ENCODE measurements at places on chromosomes 1 and 21.

GRCh38 chr1:64059556-64059955 lies 143.9 kb upstream of the UBE2U start:
- no peak for DNase-seq

GRCh38 chr1:42315500-42315899 lies 19.5 kb downstream of the FOXJ3 start:
- no peak for DNase-seq

DNA sequence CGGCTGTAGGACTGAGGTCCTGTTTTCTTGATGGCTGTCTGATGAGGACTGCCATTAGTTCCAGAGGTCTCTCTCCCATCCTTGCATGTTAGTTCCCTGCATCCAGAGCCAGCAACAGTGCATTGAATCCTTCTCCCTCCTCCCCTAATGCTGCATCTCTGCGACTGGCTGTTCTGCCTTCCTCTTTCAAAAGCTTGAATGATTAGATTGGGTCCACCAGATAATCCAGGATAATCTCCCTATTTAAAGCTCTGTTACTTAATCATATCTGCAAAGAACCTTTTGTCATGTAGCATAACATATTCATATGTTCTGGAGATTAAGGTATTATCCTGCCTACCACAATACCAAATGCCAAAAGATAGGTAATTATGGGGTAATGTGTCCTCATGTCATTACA lies 377.5 kb downstream of the GPATCH2 start:
- DNase-seq: peak; percentile 63

DNA sequence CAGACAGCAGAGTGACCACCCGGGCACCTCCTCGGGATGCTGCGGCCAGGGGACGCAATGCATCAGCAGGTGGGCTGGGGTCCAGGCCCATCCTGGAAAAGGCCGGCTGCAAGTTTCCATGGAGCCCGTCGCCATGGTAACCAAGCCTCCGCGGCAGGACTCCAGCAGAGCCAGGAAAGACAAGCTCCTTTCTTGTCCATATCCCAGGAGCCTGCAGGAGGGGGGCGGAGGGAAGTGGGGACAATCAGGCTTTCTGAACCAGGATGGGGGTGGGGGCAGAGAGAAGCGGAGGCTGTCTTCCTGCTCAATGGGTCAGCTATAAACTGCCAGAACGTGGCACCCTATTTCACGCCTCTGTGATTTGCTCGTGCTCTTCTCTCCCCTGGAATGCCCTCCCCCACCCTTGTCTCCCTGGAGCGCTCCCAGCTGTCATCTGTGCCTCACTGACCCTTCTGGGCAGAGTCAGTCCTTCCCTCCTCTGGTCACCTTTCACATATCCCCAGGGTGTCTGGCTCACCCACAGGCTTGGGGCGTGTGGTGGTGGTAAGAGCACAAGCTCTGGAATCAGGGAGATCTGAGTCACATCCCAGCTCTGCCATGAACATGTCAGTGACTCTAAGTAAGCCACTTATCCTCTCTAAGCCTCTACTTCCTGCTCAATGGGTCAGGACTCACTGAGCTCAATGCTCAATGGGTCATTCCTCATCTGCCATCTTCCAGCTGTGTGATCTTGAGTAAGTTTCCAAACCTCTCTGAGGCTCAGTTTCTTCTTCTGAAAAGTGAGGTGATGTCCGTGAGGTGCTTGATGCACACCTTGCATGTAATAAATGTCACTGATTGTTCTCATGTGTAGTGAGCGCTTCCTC lies 58.9 kb upstream of the LAPTM5 start:
- DNase-seq: peak; percentile 93

GRCh38 chr1:36557041-36558000 lies 74.6 kb upstream of the CSF3R start:
- peak; percentile 94 for DNase-seq

- DNase-seq: no peak
Observed at GRCh38 chr1:21857142-21857839, 45.2 kb downstream of the LDLRAD2 start.

Data from WERI-Rb-1 (cell line).